ENCODE measurements at places on chromosomes 12 and 14.

DNA sequence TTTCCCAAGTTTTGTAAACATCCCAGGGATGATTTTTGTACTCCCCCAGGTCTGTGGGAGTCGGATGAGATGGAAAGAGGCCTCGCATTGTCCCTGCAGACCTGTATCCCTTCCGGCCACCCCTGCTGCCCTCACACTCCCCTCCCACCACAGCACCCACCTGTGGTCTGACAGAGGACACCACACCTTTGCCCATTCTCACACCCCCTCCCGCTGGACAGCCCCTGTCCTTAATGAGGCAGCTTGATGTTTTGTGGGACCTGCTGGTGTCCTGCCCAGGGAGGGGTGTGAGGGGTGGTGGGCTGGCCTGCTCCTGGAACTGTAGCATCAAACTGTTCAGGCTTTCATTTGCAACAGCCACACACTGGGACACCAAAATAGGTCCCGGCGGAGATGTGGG, 71.3 kb downstream of the EID3 start:
- DNase-seq, result no peak

DNA sequence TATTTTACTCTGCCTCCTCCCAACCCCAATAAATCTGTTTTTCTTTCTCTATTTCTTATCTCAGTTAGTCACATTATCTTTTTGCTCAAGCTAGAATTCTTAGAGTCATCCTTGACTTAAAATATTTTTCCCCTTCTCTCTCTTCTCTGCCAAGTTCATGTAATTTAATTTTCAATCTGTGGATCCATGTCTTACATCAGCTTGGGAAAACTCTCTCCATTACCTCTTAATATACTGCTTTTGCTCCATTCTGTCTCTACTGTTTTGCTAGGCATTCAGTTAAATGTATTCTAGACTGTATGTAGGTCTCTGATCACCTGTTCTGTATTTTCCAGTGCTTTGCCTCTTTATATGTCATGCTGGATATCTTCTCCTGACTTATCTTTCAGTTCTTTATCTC, 51.0 kb upstream of the NR1H4 start:
- no peak for DNase-seq

DNA sequence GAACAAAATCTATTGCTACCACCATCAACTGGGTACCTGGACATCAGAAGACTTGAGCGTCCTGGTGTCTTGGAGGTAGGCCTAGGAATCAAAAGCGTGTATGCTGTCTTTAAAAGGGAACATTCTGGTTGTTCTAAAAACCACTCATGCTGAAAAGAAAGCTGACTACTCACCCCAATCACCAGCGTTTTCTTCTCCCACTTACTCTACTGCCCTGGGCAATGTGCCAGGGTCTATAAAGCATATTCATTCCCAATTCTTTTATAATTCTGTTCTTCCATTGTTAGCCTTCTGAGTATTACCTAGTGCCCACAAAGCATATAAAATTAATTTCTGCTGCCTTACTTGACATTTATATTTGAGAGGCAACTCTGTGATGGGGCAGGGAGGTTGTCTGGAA, 133.4 kb downstream of the KCNA5 start:
- peak; percentile 9 for DNase-seq

GRCh38 chr14:104547998-104548700, 31.4 kb upstream of the C14orf180 start:
- DNase-seq, result no peak

DNA sequence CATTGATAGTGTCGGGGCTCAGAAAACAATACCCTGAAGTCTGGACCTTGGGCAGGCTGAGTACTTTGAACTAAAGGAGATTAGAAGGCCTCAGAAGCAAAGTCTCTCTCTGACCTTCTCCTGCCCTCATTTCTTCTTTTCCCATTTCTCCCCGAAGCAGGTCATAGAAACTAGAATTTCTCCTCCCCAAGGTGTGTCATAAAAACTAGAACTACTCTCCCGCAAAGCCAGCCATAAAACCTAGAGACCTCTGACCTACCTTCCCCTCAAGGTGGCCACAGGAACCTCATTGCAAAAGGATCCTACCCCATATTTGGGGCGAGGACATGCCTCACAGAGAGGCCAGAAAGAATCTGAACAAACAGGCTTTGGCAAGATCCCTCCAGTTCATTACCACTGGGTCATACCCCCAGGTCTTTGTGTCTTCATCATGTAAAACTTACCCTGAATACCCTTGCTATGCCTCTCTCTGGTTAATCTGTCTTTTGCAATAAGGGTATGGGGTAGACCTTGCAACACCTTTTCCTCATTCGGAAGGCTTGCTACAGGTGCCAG, 64.7 kb upstream of the ZFP36L1 start:
- no peak for DNase-seq

DNA sequence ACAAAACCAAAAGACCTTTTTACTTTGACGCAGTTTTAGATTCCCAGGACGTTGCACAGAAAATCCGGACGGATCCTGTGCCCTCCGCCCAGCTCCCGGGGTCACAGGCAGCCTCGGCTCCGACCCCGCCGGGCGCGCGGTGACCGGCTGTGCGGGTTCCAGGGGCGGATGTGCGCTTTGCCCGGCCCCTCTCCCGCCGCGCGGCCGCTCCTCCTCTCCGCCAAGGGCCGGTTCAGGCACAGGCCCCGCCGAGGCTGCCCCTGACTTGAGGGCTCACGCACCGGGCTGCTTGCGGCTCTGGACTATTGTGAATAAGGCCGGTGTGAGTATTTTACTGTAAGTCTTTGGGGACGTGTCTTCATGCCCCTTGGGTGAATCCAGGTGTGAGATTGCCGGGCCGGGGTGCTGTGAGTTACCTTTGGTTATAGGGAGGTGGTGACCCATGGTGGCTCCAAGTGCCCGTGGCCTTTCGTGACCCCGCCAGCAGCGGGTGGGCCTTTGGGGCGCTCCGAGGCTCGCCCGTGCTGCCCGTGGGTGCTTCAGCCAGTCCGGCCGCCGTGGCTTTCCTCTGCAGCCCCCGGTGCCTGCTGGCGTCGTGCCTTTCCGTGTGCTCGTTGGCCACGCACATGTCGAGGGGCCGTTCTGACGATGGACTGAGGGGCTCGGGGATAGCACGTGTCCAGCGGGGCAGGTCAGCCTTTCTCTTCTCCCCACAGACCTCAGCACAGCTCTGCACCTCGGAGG, 45.9 kb downstream of the NOC4L start:
- no peak for DNase-seq

DNA sequence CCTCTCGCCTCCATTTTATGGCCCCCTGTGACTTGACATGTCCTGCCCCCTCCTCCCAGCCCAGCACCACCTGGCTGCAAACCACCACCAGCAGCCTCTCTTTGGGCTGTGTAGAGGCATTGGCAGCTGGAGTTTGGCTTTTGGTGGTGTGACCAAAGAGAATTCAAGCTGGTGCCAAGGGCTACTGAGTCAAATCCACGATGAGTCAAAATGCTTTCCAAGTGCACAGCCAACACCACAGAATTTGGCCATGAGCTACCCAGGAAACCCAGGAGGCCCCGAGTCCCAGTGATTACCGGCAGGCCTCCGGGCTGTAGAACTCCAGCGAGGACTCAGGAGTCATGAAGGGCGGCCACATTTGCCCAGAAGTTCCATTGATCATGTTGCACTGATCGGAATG, 53.8 kb downstream of the SCARB1 start:
- DNase-seq, result no peak

DNA sequence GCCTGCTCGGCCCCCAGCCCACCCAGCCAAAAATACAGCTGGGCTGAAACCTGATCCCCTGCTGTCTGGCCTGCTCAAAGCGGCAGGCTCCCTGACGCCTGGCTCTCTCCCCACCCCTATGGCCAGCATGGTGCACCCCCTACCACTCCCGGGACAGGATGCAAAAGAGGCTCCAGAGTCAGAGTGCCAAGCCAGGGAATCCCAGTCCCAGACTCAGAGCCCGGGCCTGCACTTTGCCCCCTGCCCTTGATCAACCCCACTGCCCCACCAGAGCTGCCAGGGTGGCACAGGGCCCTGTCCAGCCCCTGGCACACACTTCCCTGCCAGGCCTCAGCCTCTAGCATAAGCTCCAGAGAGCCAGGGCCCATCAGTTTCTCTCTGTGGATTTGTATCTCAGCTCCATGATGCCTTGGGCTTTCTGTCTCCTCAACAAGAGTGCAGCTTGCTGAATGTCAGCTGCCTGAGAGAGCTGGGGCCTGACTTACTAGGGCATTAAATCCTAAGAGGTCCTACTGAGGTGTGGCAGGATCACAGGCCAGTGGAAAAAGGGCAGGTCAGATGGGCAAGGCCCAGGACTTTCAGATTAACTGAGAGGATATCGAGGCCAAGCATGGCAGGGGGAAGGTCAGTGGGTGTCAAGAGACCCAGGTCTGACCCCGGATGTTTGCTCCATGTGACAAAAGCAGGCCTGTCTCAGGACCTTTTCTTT, 13.9 kb downstream of the ACVRL1 start:
- DNase-seq, result no peak

- no peak for DNase-seq
Measured at GRCh38 chr12:28954333-28954732, 194.7 kb upstream of the FAR2 start.

- DNase-seq, result no peak
Measured at GRCh38 chr14:53472306-53472705, 319.2 kb upstream of the DDHD1 start.

DNA sequence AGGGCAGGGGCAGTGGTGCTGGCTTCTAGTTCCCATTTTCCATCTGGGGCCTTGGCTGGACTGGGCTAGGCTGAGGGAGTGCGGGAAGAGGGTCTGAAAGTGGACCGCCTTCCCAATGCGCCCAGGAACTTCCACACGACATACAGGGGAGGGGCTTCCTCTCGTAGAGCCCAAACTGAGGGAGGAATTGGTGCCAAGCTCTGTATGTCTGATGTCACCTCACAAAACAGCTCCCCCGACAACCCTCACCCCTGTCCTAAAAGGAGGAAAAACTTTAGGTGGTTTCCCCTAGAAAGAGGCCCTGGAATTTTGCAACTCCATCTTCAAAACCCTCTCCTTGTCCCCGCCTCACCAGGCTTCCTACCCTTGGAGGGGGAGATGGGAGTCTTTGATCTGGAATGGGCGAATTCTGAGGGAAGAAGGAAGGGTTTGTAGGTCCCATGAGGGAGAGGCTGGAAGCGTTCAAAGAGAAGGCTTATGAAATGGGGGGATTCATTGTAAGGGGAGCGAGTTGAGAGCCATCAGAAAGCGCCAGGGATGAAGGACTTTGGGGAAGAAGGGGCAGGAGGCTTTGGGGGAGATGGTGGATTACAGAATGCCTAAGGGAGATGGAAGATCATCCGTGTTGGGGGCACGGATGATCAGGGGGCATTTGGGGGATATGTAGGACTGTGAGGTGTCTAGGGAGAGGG, 844 bp downstream of the GLTP start:
- no peak for DNase-seq

DNA sequence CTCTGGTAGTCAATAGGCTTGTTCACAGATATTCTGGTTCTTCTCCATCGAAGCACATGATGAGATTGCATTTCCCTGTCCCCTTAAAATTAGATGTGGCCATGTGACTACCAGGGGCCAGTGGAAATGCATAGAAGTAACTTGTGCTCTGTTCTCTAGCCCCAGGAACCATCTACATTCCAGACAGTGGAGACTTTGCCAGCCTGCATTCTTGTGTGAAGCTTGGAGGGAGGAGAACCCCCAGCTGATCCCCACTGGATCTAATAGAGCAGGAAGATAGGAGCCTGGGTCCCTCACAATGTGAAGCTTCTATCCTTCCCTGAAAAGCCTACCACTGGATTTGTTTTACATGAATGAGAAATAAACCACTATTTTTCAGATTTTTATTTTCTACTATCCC, 130.1 kb downstream of the KITLG start:
- no peak for DNase-seq

- no peak for DNase-seq
Measured at GRCh38 chr12:124296295-124296915, 1.5 kb downstream of the RFLNA start.

- no peak for DNase-seq
Measured at GRCh38 chr12:32005496-32006125, 46.4 kb downstream of the RESF1 start.

DNA sequence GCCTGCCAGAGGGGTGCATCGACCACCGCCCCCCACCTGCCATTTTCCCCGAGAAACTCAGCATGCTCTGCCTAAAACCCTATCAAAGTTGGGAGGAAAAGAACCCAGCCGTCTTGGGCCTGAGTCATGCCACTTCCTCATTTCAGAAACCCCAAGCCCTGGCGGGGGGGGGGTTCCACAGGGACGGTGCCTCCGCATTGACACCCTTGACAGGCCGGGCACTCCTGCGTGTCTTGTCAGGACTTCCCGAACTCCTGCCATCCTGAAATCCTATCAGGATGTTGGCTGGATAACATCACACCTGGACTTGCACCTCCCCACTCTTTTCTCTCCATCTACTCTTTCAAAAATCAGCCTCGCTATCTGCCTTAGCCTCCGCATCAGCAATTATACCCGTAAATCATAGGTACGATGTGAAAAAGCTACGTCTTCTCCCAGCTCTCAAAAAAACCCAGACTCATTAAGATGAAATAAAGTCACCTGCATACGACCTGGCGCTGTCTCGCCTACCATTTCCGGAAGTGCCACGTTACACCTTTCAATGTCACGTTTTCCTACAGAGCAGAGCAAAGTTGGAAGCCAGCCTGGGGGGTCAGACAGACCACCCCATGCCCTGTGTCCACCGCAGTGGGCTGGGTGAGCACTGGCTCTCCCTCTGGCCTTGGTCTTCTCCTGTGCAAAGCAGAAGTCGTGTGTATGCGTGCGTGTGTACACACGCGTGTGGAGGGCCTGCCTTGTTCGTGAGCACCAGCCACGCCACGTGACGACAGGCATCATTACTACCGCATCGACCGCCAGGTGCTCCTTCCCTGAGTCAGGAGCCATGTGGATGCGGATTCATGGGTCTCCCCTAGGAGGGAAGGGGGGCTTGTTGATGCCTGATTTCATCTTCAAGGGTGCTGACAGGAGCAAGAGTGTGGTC, 96.7 kb downstream of the RFLNA start:
- no peak for DNase-seq

DNA sequence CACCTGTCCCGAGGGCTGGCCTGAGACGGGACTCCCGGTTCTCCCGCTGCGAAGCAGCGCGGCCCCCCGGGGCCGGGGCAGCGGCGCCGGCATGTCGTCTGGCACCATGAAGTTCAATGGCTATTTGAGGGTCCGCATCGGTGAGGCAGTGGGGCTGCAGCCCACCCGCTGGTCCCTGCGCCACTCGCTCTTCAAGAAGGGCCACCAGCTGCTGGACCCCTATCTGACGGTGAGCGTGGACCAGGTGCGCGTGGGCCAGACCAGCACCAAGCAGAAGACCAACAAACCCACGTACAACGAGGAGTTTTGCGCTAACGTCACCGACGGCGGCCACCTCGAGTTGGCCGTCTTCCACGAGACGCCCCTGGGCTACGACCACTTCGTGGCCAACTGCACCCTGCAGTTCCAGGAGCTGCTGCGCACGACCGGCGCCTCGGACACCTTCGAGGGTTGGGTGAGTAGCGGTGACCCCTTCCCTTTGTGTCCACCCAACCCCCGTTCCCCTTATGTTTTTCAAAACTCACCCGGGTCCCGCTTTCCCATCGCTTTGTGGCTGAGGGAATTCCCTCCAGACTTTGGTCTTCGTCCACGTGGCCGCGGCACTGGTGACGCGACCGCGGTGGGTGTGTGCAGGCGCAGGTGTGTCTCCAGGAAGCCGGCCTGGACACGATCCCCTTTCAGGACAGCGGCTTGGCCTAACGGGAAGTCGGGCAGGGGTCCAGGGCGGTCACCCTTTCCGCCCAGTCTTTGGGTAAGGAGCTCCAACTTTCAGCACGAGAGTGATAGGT, 826 bp downstream of the PRKCH start:
- DNase-seq, result no peak

GRCh38 chr12:111034886-111035577, 114.7 kb upstream of the MYL2 start:
- DNase-seq, result peak; percentile 5

- DNase-seq, result no peak
Measured at GRCh38 chr12:4069670-4070010, 196.4 kb upstream of the PARP11 start.

Data from NCI-H345 (cell line).